Right ventricle myocardium inferior (tissue), 1 donor: ENCODE measurements at places on chromosomes 3 and 15. TPM values are rescaled to one million over a fixed set of nuclear protein-coding genes. Genes with fewer than 3 reads are reported as not detected.

DNA sequence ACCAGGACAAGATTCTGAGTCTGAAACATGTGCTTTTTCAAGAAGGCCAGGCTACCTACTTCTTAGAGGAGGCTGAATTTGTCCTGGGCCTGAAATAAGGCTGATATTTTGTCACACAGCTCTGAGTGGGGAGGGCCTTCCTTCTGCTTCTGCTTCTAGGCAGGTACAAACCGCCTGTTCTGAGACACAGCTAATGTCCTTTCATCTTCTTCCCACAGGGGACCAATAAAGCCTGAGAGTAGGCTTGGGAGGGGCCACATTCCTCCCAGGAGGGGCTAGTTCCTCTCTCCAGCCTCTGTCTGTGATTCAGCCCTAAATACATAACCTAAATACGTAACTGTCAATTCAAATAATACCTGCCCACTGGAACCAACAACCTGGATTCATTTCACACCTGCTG lies 34.8 kb downstream of the CRYGS start:
- DNase-seq, result no peak

DNA sequence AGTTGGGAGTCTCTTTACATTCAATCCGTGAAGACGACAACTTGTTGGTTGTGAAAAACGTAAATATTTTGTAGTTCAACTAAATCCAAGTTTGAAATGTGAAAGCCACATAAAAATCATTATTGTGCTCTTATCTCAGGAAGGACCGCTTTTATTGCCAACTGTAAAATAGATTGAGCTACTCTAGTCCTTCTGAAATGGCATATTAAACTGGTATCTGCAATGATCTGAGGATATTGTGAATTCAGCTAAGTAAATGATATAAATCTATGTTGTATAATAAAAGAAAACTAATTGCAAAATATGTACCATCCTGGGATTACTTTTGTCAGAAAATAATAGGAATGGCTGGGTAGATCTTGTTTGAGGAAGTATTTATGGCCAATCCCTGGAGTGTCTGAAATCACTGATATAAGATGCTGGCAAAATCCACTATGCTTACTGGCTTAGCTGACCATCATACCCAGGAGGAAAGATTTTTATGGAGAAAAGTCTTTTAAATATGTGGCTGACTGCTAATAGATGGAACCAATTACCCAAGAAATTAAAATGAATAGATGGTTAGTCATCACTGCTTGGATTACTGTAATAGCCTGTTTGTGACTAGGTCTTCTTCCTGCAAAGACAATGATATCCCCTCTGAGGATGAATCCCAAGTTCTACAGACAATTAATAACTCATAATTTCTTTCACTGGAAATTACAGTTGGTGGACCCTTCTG lies 191.8 kb downstream of the SEMA6D start:
- no peak for DNase-seq

TICRR gene
- 0.16 TPM for total RNA-seq

WDR72 gene
- total RNA-seq, result not detected

SERP1 gene
- total RNA-seq, result 23.7 TPM
